Effector CD8-positive, alpha-beta T cell (primary cell): ENCODE measurements at places on chromosomes 1 and 21.

DNA sequence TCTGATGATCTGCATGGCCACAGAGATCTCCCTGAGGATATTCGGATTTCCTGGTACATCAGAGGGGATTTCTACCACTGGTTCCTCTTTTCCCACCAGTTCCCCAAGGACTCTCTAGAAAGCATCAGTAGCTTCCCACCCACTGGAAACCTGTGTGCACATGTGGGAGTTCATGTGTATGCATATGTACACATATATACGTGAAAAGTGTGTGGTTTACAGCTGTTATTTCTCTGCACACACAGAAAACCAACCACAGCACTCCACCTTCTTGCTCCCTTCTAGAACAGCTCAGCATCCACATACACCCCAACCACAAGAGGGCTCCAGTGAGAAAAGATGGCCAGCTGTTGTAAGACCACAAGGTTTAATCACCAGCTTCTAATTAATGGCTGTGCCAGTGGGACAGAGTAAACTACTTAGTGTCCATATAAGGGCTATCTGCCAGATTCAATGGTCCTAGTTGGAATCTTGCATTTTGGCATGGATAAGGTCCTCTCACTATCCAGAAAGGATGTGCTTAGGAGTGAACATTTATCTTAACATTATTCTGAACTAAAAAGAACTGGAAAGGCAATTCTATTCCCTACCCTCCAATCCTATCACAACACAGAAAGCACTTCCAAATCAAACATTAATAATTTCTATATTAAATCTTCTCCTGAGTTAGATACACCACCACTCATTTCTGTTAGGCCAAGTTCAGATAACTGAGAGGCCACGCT is 24.1 kb downstream of the GPR3 start:
- no peak for DNase-seq

DNA sequence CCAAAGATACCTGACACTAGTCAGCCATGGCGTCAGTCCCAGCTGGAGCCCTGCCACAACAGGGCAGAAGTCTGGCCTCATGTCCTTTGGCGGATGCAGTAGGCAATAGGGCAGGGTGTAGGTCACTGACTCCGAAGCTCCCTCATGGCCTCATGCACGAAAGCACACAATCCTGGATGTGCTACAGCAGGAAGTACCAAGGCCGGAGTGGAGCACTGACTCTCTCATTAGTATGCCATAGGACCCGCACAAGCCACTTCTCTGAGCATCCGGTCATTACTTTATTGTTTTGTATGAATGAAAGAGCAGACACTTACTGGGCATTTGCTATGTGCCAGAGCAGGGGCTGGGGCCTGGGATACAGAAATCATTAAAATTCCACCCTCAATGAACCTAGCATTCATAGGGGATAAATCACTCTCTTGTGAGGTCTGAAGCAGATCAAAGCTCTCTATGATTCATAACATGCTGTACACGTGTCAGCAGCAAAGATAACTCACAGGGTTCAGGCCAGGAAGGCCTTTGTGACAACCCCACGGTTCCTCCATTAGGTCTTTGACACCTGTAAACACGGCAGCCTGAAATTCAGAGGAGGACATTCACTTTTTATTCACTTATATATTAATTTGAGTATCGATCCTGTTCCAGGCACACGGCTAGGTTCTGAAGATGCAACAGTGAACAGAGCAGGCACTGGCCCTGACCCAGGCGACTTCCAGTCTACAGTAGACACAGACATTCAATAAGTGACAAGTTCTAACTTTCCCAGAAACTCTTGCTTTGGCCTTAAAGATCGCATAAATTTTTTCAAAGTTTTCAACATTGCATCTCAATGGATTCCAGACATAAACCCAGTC is 357.9 kb upstream of the USP24 start:
- no peak for DNase-seq

DNA sequence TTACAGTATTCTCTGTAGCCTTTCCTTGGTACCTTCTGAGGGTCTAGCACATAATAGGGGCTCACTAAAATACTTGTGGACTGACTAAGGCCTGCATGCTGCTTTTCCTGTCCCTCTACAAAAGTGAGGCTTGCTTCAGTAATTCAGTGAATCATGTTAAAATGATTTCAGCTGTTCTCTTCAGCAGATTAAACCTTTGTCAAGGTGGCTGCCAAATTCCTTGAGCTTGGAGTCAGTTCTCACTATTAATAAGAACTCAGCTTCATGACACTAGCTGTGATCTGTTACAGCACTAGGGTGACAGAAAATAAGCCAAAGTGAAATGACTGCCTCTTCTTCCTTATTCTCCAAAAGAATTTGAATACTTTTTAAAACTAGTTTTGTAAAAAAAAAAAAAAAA is 128.8 kb downstream of the KCNN3 start:
- DNase-seq, result no peak

DNA sequence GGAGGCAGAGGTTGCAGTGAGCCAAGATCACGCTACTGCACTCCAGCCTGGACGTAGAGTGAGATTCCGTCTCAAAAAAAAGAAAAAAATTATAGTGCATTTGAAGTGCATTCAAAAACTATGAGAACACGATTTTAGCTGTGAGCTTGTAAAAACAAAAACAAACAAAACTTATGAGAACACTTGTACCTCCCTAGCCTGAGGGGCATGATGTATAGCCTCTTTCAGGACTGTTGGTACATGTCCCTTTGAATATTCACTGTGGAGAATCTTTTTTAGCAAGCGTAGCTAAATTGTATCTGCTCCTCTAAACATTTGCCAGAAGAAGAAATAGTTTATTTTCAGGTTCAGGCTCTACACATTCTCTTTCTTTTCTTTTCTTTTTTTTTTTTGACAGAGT is 9.5 kb upstream of the DEGS1 start:
- DNase-seq, result no peak

- DNase-seq, result no peak
These were observed 805.8 kb upstream of the ADGRL2 start for GRCh38 chr1:80994934-80995333.

DNA sequence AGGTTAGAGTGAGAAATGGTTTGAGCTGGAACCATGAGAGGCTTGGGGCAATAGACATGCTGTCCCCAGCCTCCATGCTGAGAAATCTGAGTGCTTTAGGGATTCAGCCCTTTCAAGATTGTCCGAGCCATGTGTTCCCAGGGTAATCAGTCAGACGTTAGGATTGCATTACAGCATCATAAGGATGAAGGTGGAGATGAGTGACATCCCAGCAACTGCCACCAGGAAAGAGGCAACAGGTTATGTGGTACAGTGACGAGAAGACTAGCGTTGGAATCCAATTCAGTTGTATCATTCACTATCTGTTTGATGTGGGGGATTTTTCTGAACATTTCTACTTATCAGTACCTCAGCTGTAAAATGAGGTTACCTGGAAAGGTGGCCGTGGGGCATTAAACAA is 1.7 kb downstream of the CAMK1G start:
- no peak for DNase-seq

DNA sequence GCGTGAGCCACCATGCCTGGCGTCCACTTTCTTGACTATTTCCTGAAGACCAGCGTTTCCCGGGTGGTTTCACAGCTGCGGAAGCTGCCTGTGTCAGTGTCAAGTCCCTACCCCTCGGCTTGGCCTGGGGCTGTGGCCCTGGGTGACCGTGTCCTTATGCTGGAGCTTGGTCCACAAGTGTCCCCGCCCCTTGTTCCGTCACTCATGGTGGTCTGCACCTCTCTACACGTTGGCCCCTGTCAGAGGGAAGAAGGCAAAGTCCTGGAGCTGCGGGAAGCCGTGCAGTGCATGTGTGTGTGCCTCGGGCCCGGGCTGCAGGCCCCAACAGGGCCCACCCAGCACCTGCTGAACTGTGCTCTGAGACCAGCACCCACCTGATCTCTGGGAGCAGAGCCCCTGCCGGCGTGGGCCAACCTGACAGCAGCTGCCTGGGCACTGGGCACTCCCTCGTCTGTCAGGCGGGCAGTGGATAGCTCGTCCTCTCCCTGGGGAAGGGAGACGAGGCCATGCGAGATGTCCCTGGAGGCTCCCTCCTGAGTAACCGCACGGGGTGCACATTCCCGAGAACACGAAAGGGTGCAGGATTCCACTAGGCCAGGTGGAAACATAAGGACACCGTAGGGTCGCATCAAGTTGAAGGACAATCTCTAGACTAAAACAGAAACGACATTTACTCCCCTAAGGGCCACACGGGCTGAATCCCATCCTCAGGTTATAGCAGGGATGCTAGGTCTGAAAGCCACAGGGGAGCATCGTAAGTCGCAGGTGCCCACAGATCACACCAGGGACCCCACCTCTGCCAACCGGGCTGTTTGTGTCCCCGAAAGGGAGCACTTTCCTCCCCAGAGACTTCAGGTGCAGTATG is 2.4 kb upstream of the C1orf159 start:
- DNase-seq, result no peak

DNA sequence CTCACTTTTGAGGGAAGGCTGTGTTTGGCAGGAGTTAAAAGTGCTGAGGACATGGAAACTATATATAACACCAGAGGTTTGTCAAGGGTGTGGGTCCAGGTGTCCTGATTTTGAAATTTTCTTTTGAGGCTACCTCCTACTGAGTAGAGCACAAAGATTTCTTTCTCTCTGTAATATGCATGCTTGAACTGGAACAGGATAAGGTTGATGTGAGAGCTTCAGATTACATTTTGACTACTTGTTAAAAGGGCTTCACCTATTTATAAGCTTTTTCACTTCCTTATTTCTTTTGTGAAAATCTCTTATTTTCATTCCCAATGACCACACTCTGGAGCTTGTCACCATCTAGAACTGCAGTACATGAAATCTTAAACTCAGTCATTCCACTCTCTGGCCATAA is 59.8 kb upstream of the PLA2G4A start:
- DNase-seq, result no peak

DNA sequence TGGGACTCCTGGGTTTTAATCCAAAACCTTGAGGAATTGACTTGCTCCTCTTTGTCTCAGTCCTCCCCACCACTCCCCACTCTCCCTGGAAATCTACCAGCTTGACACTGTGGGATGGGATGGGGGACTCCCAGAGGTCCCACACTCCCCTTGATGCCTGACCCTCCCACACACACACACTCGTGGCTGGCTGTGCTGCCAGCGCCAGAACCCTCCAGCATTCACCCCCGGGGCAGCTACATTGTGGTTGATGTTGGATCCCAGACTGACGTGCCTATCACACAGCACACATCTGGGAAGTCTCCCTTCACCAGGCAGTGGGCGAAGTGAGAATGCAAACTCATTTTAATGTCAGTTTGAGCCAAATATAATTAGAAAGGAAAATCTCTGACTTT is 10.0 kb downstream of the KIRREL1 start:
- DNase-seq, result no peak

DNA sequence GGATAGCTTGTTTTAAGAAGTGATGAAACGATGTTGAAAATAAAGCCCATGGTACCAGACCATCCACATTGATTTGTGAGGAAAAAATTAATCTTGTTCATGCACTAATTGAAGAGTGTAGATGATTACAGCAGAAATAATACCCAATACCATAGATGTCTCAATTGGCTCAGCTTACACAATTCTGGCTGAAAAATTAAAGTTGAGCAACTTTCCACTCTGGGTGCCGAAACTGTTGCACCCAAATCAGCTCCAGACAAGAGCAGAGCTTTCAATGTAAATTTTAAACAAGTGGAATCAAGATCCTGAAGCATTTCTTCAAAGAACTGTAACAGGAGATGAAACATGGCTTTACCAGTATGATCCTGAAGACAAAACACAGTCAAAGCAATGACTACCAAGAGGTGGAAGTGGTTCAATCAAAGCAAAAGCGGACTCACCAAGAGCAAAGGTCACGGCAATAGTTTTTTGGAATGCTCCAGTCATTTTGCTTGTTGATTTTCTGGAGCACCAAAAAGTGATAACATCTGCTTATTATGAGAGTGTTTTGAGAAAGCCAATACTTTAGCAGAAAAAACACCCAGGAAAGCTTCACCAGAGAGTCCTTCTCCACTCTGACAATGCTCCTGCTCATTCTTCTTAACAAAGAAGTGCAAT is 16.1 kb upstream of the KCNA3 start:
- no peak for DNase-seq

GRCh38 chr1:103459346-103459745 is 66.2 kb upstream of the RNPC3 start:
- DNase-seq, result no peak

DNA sequence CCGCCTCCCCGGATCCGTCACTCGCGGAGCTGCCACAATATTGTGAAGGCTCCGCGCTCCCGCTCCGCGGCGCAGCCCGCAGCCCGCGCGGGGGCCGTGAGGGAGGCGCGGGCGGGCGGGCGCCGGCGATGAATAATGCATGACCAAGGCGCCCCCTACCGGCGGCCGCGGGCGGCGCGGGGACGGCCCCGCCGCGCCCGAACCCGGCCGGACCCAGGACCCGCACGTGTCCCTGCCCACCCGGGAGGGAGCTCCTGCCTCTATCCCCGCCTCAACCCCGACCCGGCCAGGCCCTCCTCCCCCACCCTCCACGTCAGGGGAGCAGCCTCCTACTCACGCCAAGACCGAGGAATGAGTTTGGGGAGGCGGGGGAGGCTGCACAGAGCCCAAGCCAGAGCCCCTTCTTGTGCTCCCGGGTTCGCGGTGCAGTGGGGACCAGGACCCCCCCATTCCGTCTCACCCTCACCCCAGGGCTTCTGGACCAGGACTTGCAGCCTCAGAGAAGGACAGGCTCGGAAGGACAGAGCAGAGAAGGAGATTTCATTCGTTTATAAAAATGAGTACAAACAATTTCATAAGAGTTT is 70.8 kb upstream of the CASZ1 start:
- peak; percentile 56 for DNase-seq

DNA sequence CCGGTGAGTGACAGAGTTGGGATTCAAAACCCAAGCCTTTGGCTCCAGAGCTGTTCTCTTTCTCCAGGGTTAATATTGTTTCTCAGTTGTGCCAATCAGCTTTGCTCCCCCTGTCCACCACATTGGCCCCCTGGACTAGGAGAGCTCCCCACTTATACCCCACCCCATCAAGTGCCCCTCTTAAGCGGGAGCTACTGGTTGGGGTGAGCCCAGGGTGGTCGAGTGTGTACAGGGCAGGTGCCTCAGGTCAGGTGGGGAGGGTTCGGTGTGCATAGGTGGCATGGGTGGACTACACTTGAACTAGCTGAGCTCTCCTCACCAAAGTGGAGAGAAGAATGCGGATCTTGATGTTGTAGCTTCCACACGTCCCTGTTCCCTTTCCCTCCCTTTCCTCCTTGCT is 14.2 kb downstream of the KCNA2 start:
- DNase-seq, result no peak

DNA sequence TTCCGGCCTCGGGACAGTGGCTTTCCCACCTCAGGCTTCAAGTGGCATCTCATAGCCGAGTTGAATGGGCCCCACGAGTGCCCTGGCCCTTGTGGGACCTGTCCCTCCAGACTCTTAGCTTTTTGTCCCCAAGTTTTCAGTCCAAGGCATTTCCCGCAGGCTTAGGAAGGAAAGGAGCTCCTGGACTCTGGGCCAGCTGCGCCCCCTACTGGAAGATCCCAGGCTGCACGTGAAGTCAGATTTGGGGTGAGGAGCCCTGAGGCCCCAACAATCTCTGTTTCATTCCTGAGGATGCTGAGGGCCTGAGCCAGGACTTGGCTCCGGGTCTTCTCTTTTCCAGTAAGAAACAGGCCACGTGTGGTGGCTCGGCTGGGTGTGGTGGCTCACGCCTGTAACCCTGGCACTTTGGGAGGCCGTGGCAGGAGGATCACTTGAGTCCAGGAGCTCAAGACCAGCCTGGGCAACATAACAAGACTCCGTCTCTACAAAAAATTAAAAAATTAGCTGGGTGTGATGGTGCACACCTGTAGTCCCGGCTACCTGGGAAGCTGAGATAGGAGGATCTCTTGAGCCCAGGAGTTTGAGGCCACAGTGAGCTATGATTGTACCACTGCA is 67.4 kb downstream of the ARHGEF10L start:
- no peak for DNase-seq
